CD8-positive, alpha-beta memory T cell (primary cell): ENCODE measurements at places on chromosomes 2 and 18. TPM values are rescaled to one million over a fixed set of nuclear protein-coding genes. Genes with fewer than 3 reads are reported as not detected.

C2orf92 gene
- 6.5 TPM for total RNA-seq

DNA sequence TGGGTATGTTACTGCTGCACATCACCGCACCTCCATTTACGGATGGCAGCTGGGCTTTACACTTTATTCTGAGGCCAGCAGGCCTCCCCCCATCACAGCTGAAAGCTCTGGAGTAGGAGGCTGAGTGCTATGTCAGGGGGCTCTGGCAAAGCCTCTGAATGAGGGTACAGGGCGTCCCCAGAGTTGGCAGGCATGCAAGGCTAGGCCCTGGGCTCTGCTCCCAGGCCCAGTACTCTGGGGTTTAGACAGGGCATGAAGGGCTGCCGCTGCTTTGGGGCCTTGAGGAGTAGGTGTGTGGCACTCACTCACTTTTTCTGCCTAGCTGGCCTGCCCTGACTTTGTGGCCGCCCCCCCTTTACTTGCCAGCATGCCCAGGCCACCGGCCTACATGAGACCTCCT is 90.8 kb downstream of the WDSUB1 start:
- DNase-seq, result no peak

GRCh38 chr2:75495862-75496261 is 64.9 kb downstream of the EVA1A start:
- DNase-seq, result no peak

DNA sequence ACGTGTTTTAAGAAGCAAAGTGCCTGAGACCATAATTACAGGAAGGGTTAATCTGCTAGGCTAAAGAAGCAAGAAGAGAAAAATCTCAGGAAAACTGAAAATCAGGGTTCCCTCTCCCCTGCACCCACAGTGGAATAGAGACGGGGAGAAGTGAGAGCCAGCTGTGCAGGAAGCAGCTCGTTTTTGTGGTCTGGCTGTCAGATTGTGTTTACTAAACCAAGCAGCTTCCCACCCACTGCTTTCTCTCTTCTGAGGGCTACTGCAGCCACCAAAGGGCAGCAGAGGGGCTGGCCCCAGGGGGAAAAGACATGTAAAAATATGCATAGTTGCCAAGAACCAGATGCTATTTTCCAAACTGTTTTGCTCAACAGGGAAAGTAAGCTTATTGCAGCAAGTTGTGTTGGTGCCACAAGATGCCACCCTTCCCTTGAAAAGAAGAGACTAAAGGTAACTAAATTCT is 72.6 kb upstream of the THUMPD2 start:
- DNase-seq, result no peak

- no peak for DNase-seq
These were observed 104.5 kb upstream of the CELF4 start for GRCh38 chr18:37669991-37670534.

- no peak for DNase-seq
These were observed 17.3 kb downstream of the SALL3 start for GRCh38 chr18:78996741-78997490.

DNA sequence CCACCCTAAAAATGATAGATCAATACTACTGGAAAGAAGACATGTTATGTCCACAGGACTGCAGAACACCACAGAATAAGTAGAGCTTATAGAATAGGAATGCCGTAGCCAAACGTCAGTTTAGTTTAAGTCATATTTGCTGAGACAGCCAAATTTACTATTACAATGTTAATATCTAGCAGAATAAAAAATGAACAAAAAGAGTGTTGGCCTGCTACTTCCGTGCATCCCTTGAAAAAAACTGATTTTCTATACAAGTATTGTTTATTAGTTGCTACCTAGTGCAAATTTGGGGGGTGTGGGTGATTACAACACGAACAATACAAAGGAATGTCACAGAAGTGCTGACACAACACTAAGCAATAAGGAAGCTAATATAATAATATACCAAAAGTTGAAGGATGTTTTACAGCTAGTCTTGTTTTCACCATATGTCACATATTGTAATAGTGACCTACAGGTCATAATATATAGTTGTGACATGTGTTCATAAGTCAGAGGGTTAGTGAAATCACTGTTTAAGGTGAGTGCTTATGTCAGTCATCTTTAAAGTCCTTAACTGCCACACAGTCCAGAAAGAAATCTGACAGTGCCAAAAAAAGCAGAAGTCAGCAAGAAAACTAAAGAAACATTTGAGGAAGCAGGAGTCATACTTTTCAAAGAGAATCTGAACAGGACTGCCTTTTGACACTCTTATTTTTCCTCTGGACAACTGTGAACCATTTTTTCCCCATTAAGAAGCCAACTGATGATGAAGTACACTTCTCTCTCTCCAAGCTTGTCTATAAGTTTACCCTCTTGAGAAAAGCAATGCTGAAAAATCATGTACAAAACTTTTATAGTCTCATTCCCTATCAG is 376.4 kb downstream of the ZEB2 start:
- DNase-seq, result no peak
